ENCODE measurements at places on chromosomes 16 and 17.

- DNase-seq, result no peak
Observed at GRCh38 chr17:19729900-19730299, 13.5 kb upstream of the SLC47A2 start.

DNA sequence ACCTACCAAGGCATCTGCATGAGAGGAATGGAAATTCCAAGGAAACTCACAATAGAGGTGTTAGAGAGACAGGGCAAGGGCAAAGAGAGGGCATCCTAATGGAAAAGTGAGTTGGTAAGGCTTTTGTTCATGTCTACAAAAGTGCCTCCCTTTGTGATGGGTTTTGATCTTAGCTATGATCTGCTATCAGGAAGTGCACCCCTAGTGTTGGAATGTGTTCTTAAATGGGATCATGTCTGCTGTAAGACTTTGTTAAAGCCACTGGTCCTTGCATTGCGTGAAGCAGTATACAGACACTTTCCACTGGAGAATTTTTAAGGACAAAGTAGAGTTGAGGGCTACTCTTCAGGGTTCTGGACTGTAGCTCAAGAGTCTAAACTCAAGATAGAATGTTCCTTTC lies 92.0 kb downstream of the MAP2K6 start:
- no peak for DNase-seq

DNA sequence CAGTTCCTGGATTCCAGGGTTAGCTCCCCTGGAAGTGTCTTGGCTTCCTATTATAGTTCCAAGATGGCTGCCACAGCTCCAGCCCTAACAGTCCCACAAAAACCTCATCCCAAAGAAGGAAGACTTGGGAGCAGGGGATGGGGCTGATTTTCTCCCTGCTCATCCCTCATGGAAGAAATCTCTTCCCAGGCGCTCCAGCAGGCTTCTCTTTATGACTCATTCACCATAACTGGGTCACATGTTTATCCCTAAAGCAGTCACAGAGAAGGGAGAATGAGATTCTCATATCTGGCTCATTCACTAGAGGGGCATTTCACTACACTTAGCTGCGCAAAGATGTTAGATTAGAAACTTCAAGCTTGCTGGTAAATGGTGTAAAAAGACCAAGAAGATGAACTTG lies 206.5 kb upstream of the IRX3 start:
- no peak for DNase-seq

- DNase-seq, result peak; percentile 4
Observed at GRCh38 chr16:3401719-3402397, 843 bp downstream of the ZNF174 start.

DNA sequence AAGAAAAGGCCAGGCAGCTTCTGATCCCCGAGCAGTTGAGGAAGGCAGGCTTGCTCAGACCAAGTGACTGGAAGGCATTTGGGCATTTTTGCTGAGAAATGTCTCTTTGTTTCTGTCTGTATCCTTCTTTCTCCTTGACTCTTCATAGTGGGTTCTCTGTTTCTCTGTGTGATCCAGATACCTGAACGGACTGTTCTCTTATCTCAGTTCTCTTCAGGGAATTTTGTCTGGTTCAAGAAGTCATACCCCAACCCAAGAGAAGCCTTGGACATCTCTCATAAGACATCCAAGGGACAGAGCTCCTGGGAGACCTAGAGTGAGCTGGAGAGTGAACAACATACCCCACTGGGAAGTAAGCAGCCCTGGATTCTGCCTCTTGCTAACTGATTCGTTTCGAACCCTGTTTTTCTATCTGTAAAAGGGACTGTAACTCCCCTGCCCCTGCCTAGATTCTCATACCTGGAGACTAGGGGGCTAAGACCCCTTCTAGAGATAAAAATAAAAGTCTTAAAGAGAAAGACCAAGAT lies 541 bp downstream of the CCL3 start:
- DNase-seq, result no peak

DNA sequence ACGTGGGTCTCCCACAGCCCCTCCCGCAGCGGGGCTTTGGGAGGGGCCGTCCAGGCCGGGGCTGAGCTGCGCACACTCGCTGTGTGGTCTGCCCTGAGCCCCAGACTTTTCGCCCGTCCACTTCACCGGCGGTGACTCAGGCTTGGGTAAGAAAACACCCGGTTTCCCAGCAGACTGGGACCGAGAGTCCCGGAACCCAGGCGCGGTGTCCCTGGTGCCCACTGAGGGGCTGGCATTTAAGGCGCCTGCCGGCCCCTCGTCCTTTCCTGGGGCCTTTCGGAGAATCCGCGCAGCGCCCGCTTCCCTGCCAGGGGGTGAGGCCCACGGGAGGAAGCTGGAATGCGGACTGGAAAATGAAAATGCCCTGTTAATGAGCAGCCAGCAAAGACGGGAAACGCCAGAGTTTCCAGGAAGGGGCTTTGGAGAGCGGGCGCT lies 100.3 kb downstream of the C16orf95 start:
- no peak for DNase-seq

DNA sequence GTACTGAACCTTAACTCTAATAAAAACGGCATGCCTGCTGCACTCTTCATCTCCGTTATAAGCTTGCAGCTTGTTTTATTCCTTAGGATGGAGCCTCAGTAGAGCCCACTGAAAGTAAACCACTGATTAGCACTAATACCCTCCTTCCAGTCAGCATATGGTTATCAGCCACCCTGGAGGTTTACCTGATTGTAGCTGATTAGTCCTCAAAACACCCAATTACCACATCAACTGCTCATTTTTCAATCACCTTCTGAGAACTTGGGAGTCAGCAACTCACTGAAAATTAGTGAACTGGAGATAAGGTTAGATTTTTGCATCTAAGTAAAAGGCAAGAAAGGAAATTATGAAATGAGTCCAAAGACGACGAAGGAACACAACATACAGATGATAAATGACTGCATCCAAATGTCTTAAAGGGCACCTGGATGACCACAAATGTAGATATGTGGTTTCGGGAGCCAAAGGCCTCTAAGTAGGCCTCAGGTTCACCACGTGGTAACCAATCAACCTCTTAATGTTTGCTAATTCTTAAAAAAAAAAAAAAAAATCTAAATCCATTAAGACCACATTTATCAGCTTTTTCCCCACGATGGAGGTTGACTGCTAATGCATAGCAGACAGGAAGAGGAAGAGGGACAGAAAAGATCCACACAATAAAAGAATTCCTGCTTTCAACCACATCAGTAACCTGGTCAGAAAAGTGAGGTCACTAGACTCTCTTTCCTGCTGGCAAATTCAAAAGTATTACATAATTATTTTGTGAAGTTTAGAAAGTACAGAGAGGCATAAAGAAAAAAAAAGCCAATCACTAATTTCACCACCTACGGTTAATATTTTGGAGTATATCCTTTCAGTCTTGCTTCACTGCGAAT lies 28.0 kb downstream of the DCUN1D3 start:
- DNase-seq, result no peak

DNA sequence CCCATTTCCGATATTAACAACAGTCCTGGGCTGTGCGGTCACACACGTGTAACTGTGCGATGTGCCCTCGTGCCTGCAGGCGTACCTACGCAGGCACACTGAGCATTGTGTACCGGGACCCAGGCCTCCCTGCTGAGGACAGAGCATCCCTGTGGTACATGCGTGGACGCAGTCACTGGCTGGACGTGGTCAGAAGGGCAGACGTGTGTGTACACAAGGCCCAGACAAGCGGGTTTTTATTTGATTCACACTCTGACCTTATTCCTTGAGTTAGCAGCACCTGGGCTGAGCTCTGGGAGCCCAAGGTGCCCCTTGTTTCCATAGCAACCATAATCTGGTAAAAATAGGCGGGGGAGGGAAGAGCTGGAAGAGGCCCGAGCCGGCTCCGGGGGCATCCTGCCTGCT lies 19.5 kb downstream of the RAP1GAP2 start:
- no peak for DNase-seq

DNA sequence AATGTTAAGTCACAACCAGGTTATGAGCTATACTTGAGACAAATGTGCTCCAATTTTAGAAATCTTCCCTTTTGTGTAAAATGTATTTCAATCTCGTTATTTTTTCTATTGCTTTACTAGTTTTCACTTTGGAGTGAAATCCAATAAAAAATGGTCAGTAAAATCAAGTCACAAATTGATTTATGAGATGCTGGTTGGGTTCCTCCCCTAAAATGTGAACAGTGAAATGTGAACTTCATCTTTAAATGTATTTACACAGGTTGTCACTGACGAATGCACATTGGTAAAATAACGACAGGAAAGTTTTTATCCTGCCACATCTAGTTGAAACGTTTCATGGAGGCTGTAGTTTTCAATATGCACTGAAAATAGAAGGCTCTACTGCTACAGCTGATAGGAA lies 55.5 kb downstream of the COX10 start:
- no peak for DNase-seq

DNA sequence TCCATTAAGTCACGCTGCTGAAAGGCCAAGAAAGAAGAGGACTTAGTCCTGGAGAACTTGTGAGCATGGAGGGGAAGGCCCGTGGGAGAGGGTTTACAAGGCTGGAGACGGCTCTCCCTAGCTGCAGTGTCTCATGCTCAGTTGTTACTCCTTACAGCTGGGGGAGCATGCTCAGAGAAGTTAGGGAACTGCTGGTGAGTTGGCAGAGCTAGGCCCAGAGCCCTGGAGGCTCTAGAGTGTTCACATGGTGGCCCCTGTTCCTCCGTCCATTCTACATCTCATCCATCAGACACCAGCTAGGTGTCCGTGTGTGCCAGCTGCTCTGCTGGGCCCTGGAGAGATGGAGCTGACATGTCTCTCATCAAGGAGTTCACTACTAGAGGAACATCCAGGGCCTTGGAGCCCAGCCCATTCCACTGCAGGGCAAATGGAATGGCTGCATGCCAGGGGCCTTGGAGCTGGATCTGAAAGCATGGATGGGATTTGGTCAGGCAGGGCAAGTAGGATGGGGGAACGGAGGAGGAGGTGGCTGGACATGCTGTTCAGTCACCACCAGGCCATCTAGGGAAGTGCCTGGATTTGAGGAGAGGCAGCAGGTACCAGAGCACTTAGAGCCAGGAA lies 6.3 kb downstream of the XYLT2 start:
- no peak for DNase-seq

GRCh38 chr16:11167581-11167980 lies 88.4 kb downstream of the SOCS1 start:
- DNase-seq, result no peak

Measured in neural crest cell (in vitro differentiated cells).